Pancreas (tissue), 10 donors: ENCODE measurements at places on chromosomes 4 and X. TPM values are rescaled to one million over a fixed set of nuclear protein-coding genes. Genes with fewer than 3 reads are reported as not detected.

DOK7 gene
- polyA plus RNA-seq = 2.8 TPM

FGF2 gene
- 0.59 TPM for polyA plus RNA-seq

SHROOM4 gene
- 1.3 TPM for polyA plus RNA-seq

RNF150 gene
- polyA plus RNA-seq = 0.53 TPM

NAP1L2 gene
- 7.4 TPM for polyA plus RNA-seq

SULT1E1 gene
- polyA plus RNA-seq = not detected

NPY1R gene
- 34.0 TPM for polyA plus RNA-seq

DNA sequence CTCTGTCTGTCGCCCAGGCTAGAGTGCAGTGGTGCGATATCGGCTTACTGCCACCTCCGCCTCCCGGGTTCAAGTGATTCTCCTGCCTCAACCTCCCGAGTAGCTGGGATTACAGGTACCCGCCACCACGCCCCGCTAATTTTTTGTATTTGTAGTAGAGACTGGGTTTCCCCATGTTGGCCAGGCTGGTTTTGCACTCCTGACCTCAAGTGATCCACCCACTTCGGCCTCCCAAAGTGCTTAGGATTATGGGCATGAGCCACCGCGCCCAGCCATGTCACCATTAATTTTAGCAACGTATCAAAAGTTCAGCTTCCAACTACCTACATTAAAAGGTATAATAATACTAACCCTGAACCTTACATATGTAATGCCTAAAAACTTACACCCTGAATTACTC, 940 bp upstream of the UTP3 start:
- no peak for DNase-seq

DNA sequence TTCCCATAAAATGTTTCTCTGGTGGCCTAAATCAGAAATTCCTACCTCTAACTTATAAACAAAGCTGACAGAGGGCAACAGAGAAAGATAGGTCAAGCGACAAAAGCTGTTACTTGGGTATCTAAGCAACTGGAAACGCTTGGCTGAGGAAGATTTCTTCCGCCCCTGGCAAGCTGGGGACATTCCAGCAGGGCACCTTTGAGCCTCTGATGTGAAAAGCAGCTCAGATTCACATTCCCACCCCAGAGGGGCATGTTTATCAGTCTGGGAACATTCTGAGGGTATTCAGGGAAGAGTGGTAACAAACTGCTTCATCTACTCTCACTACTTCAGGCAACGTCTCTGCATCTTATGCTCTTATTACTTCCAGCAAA, 3.5 kb upstream of the CDS1 start:
- DNase-seq = no peak

DNA sequence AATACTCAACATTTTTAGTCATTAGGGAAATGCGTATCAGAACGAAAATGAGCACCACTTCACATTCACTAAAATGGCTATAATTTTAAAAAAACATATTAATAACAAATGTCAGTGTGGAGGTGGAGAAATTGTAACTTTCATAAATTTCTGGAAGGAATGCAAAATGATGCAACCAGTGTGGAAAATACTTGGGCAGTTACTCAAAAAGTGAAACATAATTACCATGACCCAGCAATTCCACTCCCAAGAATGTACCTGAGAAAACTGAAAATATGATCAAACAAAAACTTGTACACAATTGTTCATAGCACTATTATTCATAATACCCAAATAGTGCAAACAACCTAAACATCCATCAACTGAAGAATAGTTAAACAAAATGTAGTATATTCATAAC, 76.1 kb upstream of the FAM241A start:
- DNase-seq = no peak

GRCh38 chrX:142819461-142819860, 206.3 kb upstream of the SPANXN4 start:
- DNase-seq = no peak

GRCh38 chrX:104295636-104296035, 40.9 kb upstream of the ESX1 start:
- DNase-seq = no peak

DNA sequence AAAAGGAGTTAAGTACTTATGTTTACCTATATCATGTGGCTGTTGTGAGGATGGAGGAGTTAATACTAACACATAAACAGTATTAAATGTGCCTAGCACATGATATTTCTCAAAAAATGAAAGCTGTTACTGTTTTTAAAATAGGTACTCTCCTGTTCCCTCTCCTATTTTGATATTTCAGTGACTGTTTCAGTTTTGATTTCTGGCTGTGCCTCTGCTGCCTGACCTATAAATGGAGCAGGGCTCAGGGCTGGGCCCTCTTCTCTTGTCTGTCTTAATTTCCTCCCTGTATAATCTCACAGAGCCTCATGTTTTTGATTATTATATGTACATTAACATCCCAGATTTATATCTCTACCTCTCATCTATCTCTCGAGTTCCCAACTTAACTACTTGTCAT, 93.3 kb downstream of the UGT8 start:
- no peak for DNase-seq

DNA sequence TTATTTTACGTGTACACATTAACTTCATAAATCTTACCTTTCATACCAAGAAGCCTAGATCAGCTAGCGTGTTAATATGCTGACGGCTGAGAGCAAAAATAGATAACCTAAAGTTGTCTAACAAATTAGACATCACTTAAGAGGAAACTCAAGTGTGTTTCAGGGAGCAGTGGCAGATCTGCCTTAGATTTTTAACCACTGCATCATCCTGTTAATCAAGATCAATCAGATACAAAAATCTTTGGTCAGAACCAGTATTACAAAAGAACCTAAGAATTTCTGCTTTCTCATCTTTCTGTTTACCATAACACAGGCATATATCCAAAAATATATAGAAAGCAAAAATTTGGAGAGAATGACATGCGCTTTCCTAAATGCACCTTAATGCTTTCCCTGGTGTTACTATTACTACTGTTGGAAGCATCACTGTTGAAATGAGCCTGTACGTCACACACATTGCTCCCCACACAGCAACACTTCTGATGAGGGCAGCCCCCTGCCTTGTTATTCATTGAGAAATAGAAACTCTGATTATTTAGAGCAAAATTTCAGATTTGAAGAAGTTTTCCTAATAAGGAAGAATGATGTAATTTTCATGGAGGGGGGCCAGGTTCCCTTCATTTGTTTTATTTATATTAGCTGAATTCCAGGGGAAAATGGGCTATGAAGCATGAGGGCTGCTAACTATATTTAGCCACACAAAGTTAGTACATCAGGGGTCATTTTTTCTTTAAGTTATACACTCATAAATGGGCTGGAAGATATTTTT, 152.3 kb downstream of the CBR4 start:
- no peak for DNase-seq
